T follicular helper cell (primary cell): ENCODE measurements at places on chromosomes 16 and 17.

GRCh38 chr17:57211543-57211942 lies 44.8 kb upstream of the MSI2 start:
- no peak for DNase-seq

GRCh38 chr16:31476303-31477219 lies 4.6 kb downstream of the TGFB1I1 start:
- peak; percentile 82 for DNase-seq

DNA sequence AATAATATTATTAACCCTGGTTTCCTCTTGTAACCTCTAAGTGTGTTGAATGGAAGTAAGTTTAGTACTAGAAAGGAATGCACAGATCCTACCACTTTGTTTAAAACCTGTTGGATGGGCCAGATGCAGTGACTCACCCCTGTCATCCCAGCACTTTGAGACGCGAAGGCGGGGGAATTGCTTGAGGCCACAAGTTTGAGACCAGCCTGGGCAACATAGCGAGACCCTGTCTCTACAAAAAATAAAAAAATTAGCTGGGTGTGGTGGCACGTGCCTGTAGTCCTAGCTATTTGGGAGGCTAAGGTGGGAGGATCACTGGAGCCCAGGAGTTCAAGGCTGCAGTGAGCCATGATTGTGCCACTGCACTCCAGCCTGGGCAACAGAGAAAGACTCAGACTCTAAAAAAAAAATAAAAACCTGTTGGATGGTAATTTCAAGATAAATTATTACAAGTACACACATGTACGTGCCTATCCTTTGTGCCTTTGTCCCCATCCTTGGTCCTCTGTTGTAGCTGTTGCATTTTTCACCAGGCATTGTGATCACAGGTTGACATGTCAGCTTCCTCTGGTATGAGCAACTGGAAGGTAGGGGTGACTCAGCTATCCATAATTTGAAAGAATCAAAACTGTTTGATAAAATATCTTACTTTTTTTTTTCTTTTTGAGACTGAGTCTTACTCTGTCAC lies 30.7 kb upstream of the METTL9 start:
- DNase-seq, result no peak

DNA sequence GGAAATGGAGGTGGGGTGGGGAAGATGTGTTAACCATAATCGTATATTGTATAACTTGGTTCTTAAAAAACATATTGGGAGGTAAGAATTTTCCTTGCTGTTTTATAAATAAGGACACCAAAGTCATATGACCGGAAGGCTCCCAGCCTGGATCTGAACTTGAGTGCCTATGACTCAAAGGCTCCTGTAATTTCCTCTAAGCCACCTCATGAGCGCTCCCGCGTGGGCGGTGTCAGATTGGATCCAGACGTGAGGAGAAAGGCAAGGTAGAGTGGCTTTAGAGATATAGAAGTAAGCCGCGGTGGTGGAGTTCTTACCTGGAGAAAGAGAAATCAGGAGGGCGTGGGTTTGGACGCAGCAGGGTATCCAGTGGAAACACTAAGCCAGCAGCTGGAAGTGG lies 196.2 kb upstream of the NLRP1 start:
- no peak for DNase-seq
